ENCODE measurements at places on chromosomes 7 and 10. TPM values are rescaled to one million over a fixed set of nuclear protein-coding genes. Genes with fewer than 3 reads are reported as not detected.

- DNase-seq, result no peak
- no peak overlapping the region for H3K4me3 ChIP-seq
- H3K27ac ChIP-seq, result no peak overlapping the region
- H3K4me1 ChIP-seq, result no peaks in the 10 kb centered on the region
Measured at GRCh38 chr10:61781969-61782403, 119.3 kb downstream of the CABCOCO1 start.

GRCh38 chr7:117259615-117260014 is 63.2 kb downstream of the WNT2 start:
- no peak overlapping the region for H3K4me3 ChIP-seq
- no peak for DNase-seq
- no peaks in the 10 kb centered on the region for H3K36me3 ChIP-seq
- no peaks in the 10 kb centered on the region for H3K4me1 ChIP-seq

DNA sequence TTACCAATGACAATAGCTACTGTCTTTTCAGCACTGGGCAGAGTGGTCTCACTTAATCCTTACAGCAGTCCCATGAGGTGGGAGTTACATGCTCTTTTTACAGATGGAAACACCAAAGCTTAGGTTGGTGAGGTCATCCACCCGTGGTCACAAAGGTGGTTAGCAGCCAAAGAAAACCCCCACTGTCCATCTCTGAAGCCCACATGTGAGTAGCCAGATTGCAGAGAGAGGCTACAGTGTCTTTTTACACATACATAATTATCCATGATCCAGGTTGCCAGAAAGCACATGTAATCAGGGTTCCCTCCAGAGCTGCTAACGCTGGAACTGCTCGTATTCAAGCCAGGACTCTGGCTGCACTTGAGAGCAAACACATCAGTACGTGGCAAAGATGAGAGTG is 24.6 kb upstream of the ANKRD2 start:
- no peak for DNase-seq
- H3K4me1 ChIP-seq, result peaks cover 34% of the 10 kb centered on the region
- no peak overlapping the region for H3K27ac ChIP-seq

- no peaks in the 10 kb centered on the region for H3K27me3 ChIP-seq
- no peak overlapping the region for H3K4me3 ChIP-seq
- H3K36me3 ChIP-seq, result no peaks in the 10 kb centered on the region
- H3K4me1 ChIP-seq, result peaks cover 14% of the 10 kb centered on the region
Measured at GRCh38 chr7:103349805-103350204, 2.4 kb downstream of the PSMC2 start.

DNA sequence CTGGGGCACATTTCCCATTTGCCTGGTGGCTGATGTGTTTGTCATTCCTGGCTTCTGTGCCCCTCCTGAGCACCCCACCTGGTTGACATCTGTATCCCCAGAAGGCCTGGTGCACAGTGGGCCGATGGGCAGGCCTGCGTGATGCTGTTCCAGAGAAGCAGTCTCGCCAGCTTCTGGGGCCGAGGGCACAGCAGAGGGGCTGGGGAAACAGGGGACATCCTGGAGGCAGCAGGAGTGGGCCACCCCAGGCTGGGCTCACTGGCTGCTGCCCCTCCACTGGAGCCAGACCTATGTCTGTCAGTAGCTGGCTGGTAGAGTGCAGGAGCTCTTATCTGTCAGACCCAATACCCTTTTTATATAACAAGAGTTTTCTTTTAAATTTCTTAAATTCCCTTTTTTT is 896 bp upstream of the MYL7 start:
- no peak overlapping the region for H3K27ac ChIP-seq
- no peaks in the 10 kb centered on the region for H3K36me3 ChIP-seq
- H3K27me3 ChIP-seq, result peaks cover 46% of the 10 kb centered on the region
- no peak overlapping the region for H3K4me3 ChIP-seq
- H3K4me1 ChIP-seq, result peaks cover 7% of the 10 kb centered on the region

Gene OR2A12
- total RNA-seq, result not detected

Measured in neural progenitor cell (in vitro differentiated cells).